Fibroblast of the aortic adventitia (primary cell): ENCODE measurements at places on chromosomes 4 and X. TPM values are rescaled to one million over a fixed set of nuclear protein-coding genes. Genes with fewer than 3 reads are reported as not detected.

The GRPR gene
- total RNA-seq: not detected in 2 replicates

The USP53 gene
- total RNA-seq: 69.2 and 209 TPM in 2 replicates

The KLF8 gene
- 0.90 and 1.8 TPM in 2 replicates for total RNA-seq

The NR3C2 gene
- 2.4 and 4.7 TPM in 2 replicates for total RNA-seq

The BTC gene
- total RNA-seq: 0.81 TPM in 1 of 2 replicates, not detected in the other

The ABCG2 gene
- total RNA-seq: 0.90 and 7.0 TPM in 2 replicates

The NKRF gene
- total RNA-seq: 5.2 and 6.2 TPM in 2 replicates

The GYPA gene
- not detected in 2 replicates for total RNA-seq

The NIPAL1 gene
- 0.08 and 0.90 TPM in 2 replicates for total RNA-seq

The GABRQ gene
- not detected in 2 replicates for total RNA-seq

The CXCL3 gene
- 0.09 TPM in 1 of 2 replicates, not detected in the other for total RNA-seq

The NEUROG2 gene
- total RNA-seq: not detected in 2 replicates

GRCh38 chrX:136585262-136585661 is 53.2 kb downstream of the VGLL1 start:
- DNase-seq: no peak

DNA sequence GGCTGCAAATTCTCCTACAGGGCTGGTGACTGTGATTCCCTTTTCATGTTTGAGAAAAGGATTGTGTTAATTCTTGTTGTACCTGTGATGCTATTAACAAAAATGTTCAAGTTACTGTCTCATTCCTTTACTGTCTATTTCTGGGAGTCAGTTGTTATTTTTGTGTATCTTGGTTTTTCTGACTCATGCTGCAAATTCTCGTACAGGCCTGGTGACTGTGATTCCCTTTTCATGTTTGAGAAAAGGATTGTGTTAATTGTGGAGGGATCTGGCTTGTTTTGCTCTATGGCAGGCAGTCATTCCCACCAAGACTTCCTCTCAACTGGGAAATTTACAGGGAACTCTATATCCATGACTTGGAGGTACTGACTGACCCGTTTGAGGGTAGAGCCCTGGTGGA is 693.4 kb upstream of the INTU start:
- DNase-seq: peak; percentile 77

- no peak for DNase-seq
These were observed 40.5 kb upstream of the NRK start for GRCh38 chrX:105781804-105782203.

DNA sequence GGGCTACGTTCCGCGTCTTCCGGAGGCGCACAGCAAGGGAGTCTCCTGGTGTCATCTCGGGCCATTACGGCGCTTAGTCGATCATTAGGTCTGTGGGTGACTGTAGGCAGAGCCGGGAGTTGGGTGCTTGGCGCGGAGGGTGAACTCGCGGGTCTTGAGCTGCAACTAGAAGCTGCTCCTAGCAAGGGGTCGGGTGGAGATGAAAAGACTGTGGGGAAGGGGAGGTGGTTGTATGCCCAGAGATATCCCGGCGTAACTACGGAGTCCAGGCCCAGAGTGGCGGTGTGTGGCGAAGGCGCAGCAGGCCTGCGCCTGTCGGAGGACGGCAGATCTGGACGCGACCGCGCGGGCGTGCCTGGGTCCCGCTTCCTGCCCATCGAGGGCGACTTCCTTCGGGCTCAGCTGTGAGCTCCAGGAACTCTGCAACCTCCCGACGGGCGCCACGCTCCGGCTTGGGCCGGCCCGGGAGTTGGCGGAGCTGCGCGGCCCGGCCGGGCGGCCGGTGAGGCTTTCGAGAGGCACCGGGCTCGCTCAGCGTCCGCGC is 2.7 kb upstream of the NKX3-2 start:
- DNase-seq: no peak

DNA sequence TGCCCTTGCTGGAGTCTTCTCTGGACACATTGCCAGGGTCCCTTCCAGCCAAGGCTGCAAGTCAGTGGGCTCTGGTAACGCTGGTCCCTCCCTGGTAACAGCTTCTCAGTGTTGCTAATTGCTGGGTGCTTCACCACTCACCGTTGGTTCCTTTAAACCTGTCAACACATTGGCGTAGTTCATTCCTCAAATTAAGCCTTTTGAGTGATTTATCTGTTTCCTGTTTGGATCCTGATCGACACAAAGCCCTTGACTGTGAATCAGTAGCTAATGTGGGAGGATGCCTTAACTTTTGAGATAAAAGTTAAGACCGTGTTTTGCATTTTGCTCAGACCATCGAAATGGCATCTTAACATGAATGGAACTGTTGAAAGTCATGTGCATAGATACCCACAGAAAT is 125.9 kb downstream of the AMELX start:
- no peak for DNase-seq

DNA sequence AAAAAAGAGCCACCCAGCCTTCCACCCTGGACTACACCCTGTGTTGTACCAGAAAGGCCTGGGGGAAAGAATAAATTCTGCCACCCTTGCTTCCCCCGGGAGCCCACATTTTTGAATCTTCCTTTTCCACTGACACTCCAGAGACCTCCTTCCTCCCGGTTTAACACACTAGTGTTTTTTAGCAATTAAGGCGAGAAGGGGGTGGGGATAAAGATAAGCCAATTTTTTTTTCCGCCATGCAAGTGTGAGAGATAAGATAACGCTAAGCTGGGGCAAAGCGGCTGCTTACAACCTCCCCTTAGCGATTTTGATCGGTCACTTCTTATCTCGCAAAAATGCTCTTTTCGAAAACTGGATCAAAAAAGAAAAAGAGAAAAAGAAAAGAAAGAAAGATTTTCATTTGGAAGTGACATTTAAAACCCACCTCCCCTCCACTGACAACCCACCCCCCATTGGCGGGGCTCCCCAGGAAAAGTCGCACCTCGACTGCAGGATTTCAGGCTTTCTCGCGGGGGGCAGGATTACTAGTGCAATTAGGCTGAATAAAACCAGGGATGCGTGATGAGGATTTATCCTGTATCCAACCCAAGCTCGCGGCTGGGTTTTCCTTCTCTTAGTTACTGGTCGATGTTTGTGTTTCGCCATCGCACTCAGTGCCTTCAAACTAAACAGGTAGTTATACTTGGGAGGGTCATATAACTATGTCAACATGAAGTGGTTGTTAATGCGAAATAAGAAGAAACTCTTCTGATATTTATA is 6.0 kb upstream of the BCOR start:
- DNase-seq: no peak

- DNase-seq: peak; percentile 51
These were observed 99.2 kb upstream of the TENM3 start for GRCh38 chr4:182143822-182144625.

DNA sequence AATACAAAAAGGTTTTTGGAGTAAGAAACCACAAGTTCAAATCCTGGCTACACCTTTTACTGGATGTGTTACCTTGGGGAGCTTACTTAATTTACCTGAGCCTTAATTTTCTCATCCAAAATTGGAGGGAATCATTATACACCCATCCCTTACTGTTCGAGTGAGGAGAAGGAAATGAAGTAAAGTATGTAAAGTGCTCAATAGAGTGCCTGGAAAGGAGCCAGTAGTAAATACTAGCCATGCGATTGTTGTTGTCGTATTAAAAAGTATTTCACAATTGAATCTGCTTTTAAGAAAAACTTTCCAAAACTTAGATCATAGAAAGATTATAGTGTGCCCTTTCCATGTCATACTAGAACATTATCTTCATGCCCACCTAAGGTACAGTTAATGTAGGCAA is 124.5 kb downstream of the ATXN3L start:
- no peak for DNase-seq

- DNase-seq: no peak
These were observed 63.9 kb downstream of the PLS3 start for GRCh38 chrX:115624916-115625315.

DNA sequence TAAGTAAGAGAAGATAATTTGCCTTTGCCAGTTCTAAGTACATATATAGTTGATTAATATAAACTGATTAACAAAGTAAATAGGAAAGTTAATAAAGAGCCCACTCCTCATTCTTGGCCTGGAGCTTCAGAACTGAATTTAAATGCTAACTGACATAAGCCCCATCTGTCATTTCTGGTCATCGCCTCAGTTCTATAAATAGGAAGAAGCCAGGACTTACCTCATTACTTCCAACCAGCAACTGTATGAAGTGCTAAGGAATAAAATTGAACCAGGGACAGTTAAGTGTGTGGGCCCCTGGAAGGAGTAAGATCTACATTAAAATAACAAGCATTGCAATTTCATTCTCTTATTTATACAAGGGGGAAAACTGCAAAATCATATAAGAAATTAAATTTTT is 52.0 kb upstream of the PDLIM5 start:
- DNase-seq: no peak

- no peak for DNase-seq
These were observed 28.9 kb downstream of the TIGD2 start for GRCh38 chr4:89140168-89140759.

GRCh38 chrX:137545711-137546651 is 19.9 kb upstream of the ZIC3 start:
- no peak for DNase-seq

- no peak for DNase-seq
These were observed 796 bp upstream of the MED14 start for GRCh38 chrX:40736170-40736505.

GRCh38 chr4:85681221-85681657 is 206.3 kb downstream of the ARHGAP24 start:
- peak; percentile 99 for DNase-seq

GRCh38 chrX:50787099-50787498 is 26.9 kb downstream of the SHROOM4 start:
- no peak for DNase-seq

DNA sequence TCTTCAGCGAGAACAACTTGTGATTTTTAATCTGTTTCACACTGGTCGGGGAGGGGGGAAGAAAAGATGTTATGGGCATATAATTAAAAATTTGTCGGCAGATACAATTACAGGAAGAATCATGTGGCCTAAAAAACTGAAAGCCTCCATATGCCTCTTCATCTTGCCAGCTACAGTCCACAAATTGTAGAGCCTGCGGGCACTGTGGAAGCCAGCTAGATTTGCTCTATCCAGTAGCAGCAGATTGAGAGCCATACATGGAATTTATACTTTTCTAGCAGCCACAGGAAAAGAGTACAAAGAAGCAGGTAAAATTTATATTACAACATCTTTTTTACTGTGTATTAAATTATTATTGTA is 147.3 kb downstream of the TBL1X start:
- DNase-seq: no peak

- DNase-seq: no peak
These were observed 154.4 kb upstream of the TLL1 start for GRCh38 chr4:165718660-165719059.

- DNase-seq: no peak
These were observed 18.4 kb downstream of the NOP14 start for GRCh38 chr4:2944586-2945526.

- DNase-seq: no peak
These were observed 201.5 kb upstream of the JADE1 start for GRCh38 chr4:128608006-128608405.

- DNase-seq: peak; percentile 14
These were observed 273.7 kb downstream of the HNRNPD start for GRCh38 chr4:82099928-82100579.

GRCh38 chr4:83599183-83599582 is 63.3 kb downstream of the GPAT3 start:
- DNase-seq: peak; percentile 54

DNA sequence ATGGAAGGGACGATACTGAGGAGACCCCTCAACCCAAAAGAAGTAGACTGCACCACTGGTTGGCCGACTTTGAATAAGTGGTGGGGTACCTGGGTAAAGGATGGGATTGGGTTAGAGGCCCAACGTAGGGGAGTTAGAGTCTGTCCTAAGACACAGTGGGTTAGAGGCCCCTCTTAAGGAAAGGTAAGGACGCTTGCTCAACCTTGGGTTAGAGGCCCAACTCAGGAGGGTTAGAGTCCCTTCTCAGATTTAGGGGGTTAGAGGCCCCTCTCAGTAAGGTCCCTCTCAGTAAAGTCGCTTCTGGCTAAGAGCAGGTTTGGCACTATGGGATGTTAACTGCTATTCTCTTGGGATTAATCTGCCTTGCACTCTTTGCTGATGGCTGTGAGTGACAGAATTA is 81.3 kb downstream of the ACOX3 start:
- DNase-seq: no peak

GRCh38 chr4:56937262-56937661 is 29.6 kb downstream of the REST start:
- peak; percentile 77 for DNase-seq

DNA sequence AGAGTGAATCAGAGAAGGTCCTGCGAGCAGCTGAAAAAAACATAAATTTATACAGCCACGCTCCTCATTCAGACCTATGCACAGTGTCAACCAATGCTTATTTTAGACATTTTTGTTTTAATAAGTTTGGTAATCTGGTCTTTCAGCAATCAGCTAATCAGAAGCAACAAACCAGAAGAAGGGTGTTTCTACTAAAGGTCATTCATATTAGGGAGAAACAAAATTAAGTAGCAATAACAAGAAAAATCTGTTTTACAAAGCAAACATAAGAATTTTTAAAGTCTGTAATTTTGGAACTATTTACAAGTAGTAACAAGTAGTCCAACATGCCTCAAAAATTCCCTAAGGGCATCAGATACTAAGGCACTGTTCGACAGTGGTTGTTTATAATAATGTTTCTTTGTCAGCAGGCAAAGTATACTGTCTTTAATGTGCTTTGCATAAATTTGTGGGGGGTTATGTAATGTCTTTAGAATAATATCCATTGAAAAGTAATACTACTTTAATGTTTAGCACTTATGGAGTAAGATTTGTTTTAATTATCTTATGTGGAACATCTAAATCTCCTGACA is 82.8 kb downstream of the PHOX2B start:
- DNase-seq: no peak

- no peak for DNase-seq
These were observed 26.2 kb downstream of the ARAP2 start for GRCh38 chr4:36218121-36218520.

DNA sequence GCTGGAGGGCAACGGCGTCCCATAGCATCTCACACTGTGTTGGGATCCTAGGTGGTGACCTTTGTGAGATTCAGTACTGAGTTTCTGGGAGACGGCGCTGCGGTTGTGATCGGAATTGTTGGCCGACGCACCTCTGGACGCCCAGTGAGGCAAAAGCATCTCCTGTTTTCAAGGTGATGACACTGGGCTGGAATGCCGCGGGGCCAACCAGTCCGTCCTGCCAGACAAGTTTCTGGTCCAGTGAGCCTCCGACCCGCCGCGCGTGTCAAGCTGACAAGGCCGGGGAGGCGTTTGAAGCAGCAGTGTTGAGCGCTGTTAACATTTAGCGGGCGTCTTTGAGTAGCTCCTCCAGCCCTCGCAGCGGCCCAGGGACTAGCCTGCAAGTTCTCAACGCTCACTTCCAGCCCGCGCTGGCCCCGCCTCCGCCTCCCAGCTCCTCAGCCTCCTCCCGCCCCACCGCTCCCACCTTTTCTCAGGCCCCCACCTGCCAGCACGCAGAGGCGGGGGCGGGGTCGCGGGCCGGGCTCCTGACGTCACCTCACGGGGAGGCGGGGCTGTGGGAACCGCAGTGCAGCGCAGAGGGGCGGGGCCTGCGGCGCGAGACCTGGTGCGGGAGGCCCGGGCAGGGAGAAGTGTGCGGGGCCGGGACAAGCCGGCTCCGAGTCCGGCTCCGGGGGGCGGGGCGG is 482 bp upstream of the CDS1 start:
- peak; percentile 33 for DNase-seq

- DNase-seq: no peak
These were observed 876 bp upstream of the TACR3 start for GRCh38 chr4:103720661-103721060.

- DNase-seq: no peak
These were observed 136.3 kb downstream of the TSPAN5 start for GRCh38 chr4:98522062-98522461.
